ENCODE measurements at places on chromosomes 3 and 15.

- no peak for DNase-seq
Observed at GRCh38 chr3:127668906-127669305, 3.8 kb upstream of the ABTB1 start.

- DNase-seq: no peak
Observed at GRCh38 chr3:190762801-190763200, 99.7 kb downstream of the GMNC start.

DNA sequence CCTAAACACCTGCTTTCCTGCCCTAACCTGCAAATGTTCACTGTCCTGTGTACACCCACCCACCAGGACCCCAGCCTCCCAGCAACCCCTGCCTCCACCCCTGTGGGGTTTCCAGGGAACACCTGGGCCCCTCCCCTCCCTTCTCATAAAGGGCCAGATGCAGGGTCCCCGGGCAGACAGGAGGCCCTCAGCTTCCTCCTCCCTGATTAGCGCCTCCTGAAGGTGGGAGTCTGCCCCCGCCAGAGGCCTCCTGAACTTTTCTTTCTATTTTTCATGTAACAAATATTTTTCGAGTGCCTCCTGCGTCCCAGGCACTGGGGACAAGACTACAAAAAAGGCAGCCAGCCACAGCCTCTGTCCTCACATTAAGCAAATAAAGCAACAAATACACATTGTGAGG lies 135.4 kb upstream of the LINGO1 start:
- no peak for DNase-seq

DNA sequence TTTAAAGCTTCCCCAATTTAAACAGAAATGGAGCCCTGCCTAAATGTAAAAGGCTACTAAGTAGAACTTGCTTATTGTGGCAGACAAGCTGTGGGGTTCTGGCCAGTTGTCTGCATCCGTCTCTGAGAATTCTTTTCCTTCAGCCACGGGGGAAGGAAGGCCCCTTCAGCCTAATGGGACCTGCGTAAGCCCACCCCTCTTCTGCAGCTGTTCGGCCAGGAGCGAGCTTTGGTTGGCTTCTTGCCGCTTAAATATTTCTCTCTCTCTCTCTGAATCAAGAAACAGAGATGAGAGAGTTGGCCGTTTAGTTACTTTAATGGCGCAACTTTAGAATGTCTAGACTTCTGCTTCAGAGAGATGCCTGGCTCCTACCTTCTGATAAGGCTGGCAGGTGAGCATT lies 151.7 kb upstream of the PROK2 start:
- DNase-seq: no peak

- DNase-seq: no peak
Observed at GRCh38 chr3:190192739-190193138, 72.0 kb upstream of the P3H2 start.

- no peak for DNase-seq
Observed at GRCh38 chr3:122572940-122573412, 4.5 kb upstream of the PARP15 start.

DNA sequence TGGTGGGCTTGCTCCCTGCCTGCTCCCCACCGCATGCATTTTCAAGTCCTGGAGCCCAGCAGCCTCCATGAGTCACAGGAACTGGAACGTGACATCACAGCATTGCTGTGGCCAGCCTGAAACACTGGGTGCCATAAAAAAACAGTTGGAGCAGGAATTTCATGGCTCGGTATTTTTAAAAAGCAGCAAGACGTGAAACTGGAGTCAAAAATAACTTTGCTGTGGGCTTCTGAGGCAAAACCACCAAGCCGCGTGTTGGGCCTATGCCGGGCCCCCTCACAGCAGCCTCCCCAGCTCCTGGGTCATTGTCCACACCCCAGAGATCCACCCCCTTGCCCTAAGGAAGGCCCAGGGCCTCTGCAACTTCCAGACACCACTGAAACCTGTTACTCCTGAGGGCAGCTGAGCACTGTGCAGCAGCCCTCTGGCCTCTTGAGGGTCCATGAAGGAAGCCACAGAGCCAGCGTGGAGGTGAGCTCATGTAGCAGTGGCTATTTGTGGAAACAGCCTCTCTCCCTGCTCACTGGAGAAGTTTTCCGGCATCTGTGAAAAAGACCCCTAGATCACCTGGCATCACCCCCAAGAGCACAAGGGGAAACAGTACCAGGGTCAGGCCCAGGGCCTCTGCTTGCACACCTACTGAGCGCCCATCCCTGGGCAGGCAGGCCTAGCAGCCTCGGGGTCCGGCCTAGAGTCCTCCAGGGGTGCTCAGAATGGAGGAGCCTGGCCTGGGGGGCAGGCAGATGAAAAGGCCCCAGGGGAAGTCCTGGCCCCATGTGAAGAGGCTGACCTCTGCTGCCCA lies 34.0 kb upstream of the DUSP7 start:
- DNase-seq: no peak

- DNase-seq: no peak
Observed at GRCh38 chr3:134904241-134904771, 109.2 kb downstream of the EPHB1 start.

All from NCI-H774 (cell line).